ENCODE measurements at places on chromosomes 5 and 9.

DNA sequence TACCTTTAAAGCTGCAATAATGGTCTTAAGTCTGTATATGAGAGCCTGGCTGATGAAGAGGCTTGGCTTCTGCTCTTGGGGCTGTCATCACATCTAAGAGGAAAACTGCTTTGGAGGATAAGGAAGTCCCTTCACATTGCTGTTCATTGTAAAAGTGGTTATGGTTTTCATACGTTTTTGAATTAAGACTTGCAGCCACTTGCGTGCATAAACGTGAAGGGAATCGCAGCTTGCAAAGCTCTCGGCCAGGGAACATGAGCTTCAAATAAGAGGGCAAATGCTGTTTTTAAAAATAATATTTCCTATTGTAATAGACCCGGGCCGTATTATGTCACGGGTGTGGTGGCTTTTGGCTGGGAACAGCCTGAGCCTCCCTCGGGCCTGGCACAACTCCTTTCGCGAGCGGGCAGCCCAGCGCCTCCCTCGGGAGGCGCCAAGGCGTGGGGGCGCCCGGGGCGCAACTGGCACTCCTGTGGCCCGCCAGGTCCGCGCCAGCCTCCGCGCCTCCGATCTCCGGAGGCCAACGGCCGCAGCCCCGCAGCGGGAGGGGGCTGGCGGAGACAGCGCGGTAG, 538 bp upstream of the ARHGEF28 start:
- H3K27me3 ChIP-seq, result no peaks in the 10 kb centered on the region
- H3K4me3 ChIP-seq, result peak overlapping the region; percentile 76
- peak overlapping the region; percentile 62 for H3K27ac ChIP-seq

DNA sequence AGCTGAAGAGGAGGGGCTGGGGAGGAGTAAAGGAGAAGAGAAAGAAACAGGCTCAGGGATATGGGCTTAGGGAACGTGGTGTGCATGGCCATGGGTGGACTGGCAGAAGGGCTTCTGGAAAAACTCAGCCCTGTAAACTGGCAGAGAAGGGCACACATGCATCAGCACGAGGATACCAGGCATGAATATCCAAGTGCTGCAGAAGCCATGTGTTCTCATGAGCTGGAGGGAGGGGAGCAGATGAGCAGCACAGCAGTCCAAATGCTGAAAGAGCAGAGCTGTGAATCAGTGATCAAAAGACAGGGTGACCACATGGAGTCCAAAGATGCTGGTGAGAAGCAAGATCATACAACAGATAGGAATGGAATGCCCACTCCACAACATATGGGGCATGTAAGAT, 72.3 kb downstream of the SEMA5A start:
- H3K36me3 ChIP-seq, result no peaks in the 10 kb centered on the region
- no peaks in the 10 kb centered on the region for H3K27me3 ChIP-seq
- H3K27ac ChIP-seq, result no peak overlapping the region

DNA sequence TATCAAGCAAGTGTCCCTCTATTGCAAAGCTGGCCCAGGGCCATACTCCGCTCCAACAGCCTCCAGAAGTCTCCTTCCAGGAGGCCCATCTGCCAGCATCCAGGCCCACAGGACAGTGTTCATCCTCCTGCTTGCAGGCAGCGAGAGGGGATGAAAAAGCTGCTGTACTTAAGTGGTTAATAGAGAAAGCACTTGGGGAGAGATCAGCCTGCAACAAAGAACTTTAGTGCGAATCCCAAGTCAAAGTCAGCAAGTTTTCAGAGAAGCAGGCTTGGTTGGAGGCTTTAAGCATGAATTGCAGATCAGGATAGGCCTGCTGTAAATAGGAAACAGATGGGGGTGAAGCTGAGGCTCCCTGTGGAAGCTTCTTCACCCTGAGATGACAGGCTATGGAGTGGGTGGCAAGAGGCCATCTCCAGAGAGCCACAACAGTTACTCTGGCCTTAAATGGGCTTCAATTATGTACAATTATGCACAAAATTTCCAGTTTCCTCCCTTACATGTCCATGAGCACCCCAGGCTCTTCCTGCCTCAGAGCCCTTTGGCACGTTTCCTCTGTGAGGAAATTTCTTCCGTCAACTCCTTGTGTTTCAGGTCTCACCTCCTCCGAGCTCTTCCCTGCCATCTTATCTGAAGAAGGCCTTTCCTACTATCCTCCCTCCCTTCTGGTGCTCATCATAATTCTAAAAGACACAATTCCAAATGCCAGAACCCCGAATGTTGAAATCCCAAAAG, 98.0 kb upstream of the NR3C1 start:
- no peak overlapping the region for H3K27ac ChIP-seq
- no peak for DNase-seq
- H3K4me3 ChIP-seq, result no peak overlapping the region
- no peaks in the 10 kb centered on the region for H3K4me1 ChIP-seq

DNA sequence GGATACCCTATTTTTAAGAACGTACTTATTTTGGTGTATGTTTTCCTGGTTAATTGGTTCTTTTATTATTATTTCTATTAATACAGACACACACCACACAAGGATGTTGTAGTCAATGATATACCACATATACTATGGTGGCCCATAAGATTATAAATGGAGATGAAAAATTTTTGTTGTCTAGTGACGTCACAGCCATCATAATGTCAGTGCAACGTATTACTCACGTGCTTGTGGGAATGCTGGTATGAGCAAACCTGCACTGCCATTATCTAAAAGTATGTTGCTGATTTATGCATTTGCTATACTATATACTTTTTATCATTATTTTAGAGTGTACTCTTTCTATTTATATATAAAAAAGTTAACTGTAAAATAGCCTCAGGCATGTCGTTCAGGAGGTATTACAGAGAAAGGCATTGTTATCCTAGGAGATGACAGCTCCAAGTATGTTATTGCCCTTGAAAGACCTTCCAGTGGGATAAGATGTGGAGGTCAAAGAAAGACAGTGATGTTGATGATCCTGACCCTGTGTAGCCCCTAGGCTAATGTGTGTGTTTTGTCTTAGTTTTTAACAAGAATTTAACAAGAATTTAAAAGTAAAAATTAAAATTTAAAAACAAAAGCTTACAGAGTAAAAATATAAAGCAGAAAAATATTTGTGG, 65.6 kb upstream of the SGCD start:
- no peaks in the 10 kb centered on the region for H3K27me3 ChIP-seq
- no peaks in the 10 kb centered on the region for H3K4me1 ChIP-seq
- H3K4me3 ChIP-seq, result no peak overlapping the region
- DNase-seq, result no peak
- H3K27ac ChIP-seq, result no peak overlapping the region
- no peaks in the 10 kb centered on the region for H3K36me3 ChIP-seq

GRCh38 chr5:72587661-72588308, 80.6 kb upstream of the ZNF366 start:
- H3K27me3 ChIP-seq, result no peaks in the 10 kb centered on the region
- no peaks in the 10 kb centered on the region for H3K36me3 ChIP-seq
- no peak overlapping the region for H3K4me3 ChIP-seq
- no peak for DNase-seq

DNA sequence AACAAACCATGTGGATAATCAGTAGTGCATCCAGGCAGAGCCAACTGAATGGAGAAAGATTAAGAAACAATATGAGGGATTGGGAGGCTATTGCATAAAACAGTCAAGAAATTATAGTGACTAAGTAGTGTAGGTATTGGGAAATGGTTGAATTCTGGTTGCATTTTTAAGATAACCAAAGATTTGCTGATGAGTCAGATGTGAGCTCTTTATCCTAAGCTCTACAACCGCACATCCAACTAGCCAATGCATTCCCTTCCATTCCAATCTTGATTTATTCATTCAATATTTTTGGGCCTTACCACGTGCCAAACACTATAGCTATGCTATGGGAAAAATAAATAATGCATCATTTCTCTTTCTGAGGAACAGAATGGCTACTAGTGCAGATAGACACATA, 524.5 kb upstream of the RGMB start:
- no peak overlapping the region for H3K27ac ChIP-seq
- no peaks in the 10 kb centered on the region for H3K27me3 ChIP-seq

DNA sequence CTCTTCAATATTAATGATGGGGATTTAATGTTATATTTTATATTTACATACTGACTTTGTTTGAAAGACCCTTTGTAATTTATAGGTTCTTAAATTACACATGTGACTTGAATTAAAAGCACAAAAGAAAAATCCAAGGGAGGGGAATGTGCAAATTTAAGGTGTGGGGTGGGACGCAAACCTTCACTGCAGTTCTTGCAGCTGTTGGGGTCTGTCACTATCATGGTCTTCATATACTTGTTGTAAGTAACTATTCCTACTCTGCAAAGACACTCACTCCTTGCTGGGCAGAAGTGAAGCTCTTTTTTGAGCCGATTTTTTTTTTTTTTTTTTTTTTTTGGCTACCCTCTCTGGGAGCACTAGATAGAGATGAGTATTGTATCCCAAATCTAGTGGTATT, 505.3 kb downstream of the ARHGEF28 start:
- H3K4me3 ChIP-seq, result no peak overlapping the region
- no peak for DNase-seq
- H3K4me1 ChIP-seq, result peaks cover 3% of the 10 kb centered on the region
- no peaks in the 10 kb centered on the region for H3K36me3 ChIP-seq
- no peaks in the 10 kb centered on the region for H3K27me3 ChIP-seq

- H3K27ac ChIP-seq, result no peak overlapping the region
- H3K4me1 ChIP-seq, result no peaks in the 10 kb centered on the region
- no peaks in the 10 kb centered on the region for H3K27me3 ChIP-seq
- no peak overlapping the region for H3K4me3 ChIP-seq
- DNase-seq, result no peak
Measured at GRCh38 chr5:95615164-95615467, 4.8 kb upstream of the GPR150 start.

DNA sequence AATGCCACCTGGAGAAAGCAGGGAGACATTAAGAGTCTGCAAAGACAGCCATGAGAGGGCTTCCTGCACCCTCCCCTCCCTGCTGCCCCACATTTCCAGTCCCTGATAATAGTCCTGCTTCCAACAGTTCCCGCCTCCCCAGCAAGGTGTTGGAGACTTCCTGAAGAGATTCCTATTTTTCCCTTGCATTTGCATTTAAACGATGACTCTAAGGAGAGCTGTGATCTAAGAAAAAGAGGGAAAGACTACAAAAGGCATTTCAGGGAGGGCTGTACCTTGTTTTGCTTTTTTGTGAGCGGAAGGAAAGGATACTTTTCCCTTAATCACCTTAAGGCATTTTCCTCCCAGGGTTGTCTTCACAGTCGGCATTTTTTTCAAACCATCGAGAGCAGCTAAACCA, 62.1 kb downstream of the GAS1 start:
- H3K27ac ChIP-seq, result no peak overlapping the region
- H3K27me3 ChIP-seq, result peaks cover 46% of the 10 kb centered on the region
- no peaks in the 10 kb centered on the region for H3K36me3 ChIP-seq
- no peak for DNase-seq

DNA sequence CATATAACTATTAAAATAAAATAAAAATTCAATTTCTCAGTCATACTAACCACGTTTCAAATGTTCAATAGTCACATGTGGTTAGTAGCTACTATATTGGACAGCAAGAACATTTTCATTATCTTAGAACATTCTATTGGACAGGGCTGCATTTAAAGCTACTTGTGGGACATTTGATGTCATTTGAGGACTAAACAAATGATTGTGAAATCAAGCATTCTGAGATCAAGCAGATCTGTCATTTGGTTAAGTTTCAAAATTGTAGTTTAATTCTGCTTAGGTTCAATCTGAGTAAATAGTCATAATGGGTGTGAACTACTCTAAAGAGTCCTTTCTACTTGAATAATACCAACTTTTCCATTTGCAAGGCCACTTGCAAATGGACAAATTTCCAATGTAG, 226.9 kb upstream of the C9orf72 start:
- no peak for DNase-seq
- no peaks in the 10 kb centered on the region for H3K36me3 ChIP-seq
- no peaks in the 10 kb centered on the region for H3K27me3 ChIP-seq

GRCh38 chr5:142246258-142246657, 78.6 kb downstream of the SPRY4 start:
- no peak for DNase-seq
- no peak overlapping the region for H3K27ac ChIP-seq
- no peaks in the 10 kb centered on the region for H3K27me3 ChIP-seq
- no peaks in the 10 kb centered on the region for H3K4me1 ChIP-seq

DNA sequence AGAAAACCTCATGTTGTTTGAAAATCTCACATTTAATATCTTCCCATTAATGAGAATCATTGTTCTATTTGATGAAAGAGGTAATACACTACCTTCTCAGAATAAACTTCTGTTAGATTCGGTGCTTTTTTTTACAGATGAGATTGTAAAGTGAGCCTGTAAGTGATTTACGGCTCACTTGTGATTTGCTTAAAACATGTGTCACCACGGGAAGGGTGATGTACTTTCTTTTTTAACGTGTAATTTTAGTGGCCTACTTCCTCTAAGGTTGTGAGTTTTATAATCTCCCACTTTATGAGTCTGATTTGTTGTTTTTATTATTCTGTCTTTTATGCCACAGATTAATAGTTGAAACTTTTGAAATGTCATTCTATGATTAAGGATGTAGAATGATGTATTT, 15.9 kb downstream of the ANXA1 start:
- no peaks in the 10 kb centered on the region for H3K27me3 ChIP-seq
- H3K36me3 ChIP-seq, result peaks cover 75% of the 10 kb centered on the region
- no peak overlapping the region for H3K4me3 ChIP-seq
- H3K4me1 ChIP-seq, result peaks cover 1% of the 10 kb centered on the region
- DNase-seq, result no peak

DNA sequence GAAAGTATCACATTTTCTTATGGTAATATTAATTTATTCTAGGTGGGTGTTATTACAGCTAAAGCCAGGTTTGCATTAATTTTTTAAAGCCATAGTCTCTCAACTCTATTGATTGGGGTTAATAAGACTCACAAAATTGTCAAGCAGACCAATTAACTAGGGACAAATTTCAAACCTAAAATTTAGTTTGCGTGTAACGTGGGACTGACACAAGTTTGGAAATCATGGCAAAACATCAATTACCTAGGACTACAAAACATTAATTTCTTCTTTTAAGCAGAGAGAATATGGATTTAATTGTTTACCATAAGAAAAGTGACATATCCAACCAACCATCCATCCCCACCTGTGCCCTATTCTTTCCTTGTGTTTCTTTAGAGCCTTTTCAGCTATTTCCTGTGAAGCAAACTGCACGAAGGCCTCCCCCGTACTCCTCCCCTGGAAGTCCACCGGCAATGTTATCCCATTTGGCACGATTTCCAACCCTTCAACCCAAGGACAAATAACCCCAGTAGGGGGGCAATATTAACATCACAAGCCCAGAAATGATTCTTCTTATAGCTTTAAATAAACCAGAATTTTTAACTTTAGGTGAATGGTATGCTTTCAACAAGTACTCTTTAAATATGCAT, 4.4 kb downstream of the HNRNPH1 start:
- no peaks in the 10 kb centered on the region for H3K27me3 ChIP-seq
- H3K36me3 ChIP-seq, result peaks cover 75% of the 10 kb centered on the region
- DNase-seq, result no peak
- H3K4me3 ChIP-seq, result no peak overlapping the region
- peaks cover 18% of the 10 kb centered on the region for H3K4me1 ChIP-seq

GRCh38 chr5:163387589-163388343, 49.6 kb upstream of the CCNG1 start:
- no peak for DNase-seq
- no peaks in the 10 kb centered on the region for H3K27me3 ChIP-seq
- H3K36me3 ChIP-seq, result no peaks in the 10 kb centered on the region
- no peak overlapping the region for H3K4me3 ChIP-seq
- H3K4me1 ChIP-seq, result no peaks in the 10 kb centered on the region
